ENCODE measurements at places on chromosomes 2 and 18.
A peak's percentile ranks its signal among the peaks of the same experiment; 100 is the strongest.

DNA sequence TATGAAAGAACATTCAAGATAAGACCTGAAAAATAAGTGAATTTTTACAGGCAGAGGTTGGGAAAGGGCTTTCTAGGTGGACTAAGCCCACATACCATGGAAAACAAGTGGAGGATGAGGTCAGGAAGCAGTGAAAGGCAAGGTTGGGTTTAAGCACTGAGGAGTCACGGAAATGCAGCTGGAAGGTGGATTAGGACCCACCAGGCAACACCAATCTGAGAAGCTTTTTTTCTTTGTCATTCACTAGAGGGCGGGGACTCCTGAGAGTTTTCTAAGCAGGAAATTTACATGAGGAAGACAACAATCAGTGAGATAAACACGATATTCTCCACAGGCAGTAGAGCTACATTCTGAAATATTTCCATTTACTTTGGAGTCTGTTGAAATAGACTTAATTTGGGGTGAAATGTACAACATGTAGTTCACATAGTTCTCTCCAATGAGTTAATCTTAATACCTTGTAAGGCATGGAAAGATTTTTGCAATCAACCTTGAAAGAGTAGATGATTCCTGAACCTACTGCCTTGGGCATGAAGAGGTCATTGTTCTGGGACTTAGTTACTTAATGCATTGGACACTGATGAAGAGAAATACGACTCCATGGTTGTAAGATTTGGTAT, 40.7 kb downstream of the VIT start:
- no peak for DNase-seq

- no peak for DNase-seq
Observed at GRCh38 chr2:59250307-59250677, 1009.2 kb upstream of the FANCL start.

- no peak for DNase-seq
Observed at GRCh38 chr2:149924028-149924427, 336.5 kb upstream of the MMADHC start.

DNA sequence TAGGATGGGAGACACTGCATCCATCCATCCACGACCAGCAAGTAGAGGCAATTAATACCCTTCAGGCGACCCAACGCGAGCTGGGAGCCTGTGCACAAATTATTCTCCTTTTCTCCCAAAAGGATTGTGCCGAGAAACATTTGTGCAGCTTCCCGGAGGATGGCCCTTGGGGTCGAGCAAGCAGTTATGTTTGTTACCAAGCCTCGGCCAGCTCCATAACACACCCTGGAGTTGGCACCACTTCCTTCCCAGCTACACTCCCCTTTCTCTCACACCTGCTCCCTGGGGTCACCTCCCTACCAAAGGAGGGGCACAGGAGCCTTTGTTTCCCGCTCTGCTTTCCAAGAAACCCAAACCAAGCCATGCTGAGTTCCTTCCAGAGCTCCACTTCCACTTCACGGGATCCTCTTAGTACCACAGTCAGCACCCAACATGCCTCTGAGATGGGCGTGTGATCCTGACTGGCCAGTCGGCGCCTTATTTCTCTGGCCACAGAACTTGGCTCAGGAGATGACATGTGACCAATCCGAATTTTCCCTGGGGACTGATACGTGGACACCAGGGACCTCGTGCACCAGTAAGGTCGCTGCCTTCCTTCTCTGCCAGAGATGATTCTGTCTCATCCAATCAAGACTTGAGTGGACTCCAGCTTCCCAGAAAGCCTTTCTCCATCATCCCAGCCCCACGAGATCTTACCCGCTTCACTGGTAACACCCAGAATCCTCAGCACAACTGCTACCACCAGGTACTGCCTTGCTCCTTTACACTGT, 28.5 kb downstream of the GPR55 start:
- DNase-seq, result no peak

- DNase-seq, result peak; percentile 29
Observed at GRCh38 chr18:7987284-7987976, 420.3 kb downstream of the PTPRM start.

- DNase-seq, result no peak
Observed at GRCh38 chr2:11592671-11593574, 59.1 kb downstream of the GREB1 start.

DNA sequence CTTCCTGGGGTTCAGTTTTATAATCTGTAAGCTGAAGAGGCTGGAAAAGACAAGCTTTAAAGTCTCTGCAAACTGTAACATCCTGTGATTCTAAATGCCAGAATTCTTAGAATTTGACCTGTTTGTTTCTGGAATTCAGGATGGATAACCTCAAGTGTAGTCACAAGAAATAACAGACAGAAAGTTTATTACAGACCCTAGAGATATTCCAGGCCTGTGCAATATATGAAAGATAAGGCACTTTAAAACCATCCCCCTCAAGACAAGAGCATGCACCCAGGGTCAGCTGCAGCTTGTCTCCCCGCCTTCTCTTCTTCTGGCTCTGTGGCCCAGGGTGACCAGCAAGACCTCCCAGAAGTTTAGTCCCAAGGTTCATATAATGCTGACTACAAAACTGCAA, 298.7 kb upstream of the ACVR2A start:
- DNase-seq, result no peak

GRCh38 chr2:120779781-120780283, 44.2 kb downstream of the GLI2 start:
- peak; percentile 66 for DNase-seq

GRCh38 chr2:189013671-189014448, 39.7 kb downstream of the COL3A1 start:
- no peak for DNase-seq

DNA sequence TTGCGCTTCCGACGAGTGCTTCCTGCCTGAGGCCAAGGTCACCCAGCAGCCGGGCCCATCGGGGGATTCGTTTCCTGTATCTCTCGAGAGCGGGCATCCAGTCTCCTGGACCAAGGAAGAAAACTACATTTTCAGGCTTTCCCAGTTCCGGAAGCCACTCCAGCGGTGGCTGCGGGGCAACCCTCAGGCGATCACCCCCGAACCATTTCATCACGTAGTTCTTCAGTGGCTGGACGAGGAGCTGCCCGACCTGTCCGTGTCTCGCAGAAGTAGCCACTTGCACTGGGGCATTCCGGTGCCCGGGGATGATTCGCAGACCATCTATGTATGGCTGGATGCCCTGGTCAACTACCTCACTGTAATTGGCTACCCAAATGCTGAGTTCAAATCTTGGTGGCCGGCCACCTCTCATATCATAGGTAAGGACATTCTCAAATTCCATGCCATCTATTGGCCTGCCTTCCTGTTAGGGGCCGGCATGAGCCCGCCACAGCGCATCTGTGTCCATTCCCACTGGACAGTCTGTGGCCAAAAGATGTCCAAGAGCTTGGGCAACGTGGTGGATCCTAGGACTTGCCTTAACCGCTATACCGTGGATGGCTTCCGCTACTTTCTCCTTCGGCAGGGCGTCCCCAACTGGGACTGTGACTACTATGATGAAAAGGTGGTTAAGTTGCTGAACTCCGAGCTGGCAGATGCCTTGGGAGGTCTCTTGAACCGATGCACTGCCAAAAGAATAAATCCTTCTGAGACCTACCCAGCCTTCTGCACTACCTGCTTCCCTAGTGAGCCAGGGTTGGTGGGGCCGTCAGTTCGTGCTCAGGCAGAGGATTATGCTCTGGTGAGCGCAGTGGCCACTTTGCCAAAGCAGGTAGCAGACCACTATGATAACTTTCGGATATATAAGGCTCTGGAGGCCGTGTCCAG, 1.0 kb downstream of the MARS2 start:
- DNase-seq, result no peak

DNA sequence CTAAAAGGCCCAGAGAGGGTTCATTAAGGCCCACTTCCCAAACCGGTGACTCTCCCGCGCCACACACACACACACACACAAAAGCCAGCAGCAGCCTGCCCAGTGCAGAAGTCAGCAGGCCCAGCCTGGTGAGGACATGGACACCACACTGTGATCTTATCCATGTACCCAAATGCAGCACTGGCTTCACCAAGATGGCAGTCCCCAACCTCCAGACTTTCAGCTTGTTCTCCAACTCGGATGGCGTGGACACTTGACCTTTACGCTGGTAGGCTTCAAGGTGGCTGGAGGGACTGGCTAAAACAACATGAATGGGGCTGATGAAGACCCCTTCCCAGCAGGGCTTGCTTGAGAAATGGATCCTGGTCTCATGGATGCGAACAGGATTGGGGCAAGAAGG, 50.4 kb downstream of the TNS1 start:
- no peak for DNase-seq

DNA sequence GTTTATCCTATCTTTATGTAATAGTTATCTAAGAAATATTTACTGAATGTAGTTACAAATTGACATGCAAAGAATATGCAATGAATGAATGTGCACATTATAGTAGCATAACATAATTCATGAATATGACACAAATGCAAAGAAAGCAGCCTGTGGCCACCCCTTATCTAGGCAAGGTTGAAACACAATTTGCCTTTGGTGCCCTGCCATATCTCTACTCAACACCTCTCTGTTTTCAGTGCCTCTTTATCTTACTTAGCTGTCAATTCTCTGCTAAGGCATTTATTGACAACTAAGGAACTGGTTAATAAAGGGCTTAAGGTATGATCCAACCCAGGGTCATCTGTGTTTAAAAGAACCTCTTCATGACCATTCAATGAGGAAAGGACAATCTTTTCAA, 18.9 kb downstream of the REV1 start:
- no peak for DNase-seq

DNA sequence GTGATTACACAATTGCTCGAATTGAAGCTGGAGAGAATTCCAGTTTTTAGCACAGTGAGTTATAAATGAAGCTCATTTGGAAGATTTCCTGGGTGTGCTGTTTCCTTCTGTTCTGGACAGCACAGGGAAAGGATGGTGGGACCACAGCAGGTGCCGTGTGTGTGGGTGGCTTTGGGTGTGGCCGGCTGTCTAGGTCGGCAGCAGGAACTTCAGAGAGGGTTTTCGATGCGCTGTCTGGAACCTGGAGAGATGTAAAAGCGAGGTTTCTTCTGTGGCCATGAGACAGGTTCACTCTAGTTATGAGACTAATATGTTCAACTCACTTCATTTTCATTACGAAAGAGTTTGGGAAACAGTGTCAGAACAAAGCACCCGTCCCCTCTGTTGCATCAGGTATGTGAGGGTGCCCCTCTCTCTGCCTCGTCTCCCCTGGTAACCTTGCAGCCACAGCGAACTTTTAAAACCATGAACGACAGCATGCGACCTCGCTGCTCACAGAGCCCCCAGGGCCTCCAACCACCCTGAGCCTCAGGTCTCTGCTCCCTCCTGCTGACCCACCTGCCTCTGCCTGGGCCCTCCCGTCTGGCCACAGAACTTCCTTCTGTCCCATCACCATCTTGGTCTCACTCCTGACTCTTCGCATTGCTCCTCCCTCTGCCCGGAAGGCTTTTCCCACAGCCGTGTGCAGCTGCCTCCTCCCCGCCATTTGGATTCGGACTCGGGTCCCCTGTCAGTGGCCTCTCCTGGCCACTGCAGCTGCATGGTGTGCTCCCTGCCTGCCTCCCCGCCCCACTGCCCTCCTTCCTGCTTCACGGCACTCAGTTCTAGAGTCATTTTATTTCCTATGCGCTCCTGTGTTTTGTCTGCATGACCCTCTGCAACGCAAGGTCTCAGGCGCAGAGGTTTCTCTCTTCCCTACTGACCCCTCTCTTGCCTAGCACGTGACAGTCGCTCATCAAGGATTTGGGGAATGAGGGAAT, 151.2 kb downstream of the NDUFA10 start:
- no peak for DNase-seq

DNA sequence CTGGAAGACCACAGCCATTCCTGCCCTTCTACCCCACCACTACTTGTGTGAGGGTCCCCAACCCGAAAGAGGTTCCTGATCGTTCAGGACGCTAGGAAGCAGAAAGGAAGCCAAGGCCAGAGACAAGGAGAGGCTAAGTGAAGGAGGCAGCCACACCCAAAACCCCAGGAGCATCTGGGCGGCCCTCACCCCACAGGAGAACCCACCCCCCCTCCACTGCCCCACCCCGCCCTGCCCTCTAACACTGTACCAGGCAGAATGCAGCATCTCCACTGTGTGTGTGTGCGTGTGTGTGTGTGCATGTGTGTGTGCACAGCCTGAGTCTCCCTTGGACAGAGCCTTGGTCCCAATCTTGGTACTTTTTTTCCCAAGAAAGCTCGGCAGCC, 207.5 kb upstream of the HAAO start:
- DNase-seq, result no peak

GRCh38 chr2:236745420-236746210, 176.0 kb downstream of the ACKR3 start:
- DNase-seq, result no peak

- peak; percentile 63 for DNase-seq
Observed at GRCh38 chr2:174663550-174663949, 65.9 kb upstream of the WIPF1 start.

- no peak for DNase-seq
Observed at GRCh38 chr2:68237404-68237803, 14.9 kb downstream of the PPP3R1 start.

GRCh38 chr2:215969131-215969841, 44.1 kb downstream of the MREG start:
- no peak for DNase-seq

GRCh38 chr2:84963692-84964405, 7.1 kb upstream of the KCMF1 start:
- no peak for DNase-seq

GRCh38 chr2:168604252-168604651, 148.2 kb downstream of the CERS6 start:
- no peak for DNase-seq

- no peak for DNase-seq
Observed at GRCh38 chr2:34901739-34902138, 1302.6 kb upstream of the FAM98A start.

DNA sequence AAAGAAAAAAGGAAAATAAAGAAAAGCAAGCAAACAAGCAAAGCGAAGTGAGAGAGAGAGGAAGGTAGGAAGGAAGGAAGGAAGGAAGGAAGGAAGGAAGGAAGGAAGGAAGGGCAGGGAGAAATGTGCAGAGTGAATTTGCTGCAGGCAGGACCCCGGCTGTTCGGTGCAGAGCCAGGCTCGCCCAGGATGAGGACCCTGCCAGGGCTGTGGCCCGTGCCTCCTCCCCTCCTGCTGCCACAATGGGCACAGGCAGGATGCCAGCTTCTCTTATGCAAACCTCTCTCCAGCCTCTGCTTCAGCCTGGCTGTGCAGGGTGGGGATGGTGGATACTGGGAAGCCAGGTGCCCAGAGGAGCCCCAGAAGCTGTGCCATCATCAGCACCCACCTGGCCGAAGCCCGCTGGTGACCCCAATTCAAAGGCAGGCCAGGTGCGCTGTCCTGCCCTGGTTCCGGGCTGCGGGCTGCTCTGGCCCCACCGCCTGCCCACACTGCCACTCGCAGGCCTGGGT, 3.2 kb downstream of the GPR17 start:
- no peak for DNase-seq

GRCh38 chr2:236472720-236473495, 96.7 kb upstream of the ACKR3 start:
- no peak for DNase-seq

GRCh38 chr2:230868161-230868946, 3.6 kb downstream of the ITM2C start:
- DNase-seq, result no peak

- DNase-seq, result peak; percentile 95
Observed at GRCh38 chr2:201116115-201116958, at the start of gene CFLAR. Gene CFLAR, plus strand, starts transcription at chr2:201116164. Its CDS starts 13,702 bp downstream, at chr2:201129866.

DNA sequence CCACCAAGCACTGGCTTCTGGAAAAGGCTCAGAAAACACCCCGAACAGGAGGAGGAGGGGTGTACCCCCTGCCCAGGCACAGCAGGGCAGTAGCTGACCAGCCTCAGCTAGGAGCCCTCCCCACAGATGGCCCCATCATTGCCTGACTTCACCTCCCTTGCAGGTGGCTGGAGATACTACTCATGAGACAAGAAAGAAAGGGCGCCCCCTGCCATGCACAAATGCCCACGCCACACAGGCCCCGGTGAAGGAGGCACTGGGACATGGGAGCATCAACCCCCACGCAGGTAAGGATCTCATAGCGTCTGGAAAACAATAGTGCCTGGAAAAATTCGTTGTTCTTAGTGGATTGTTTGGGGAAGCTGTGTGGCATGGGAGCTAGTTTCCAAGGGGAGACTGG, 240.6 kb downstream of the TFCP2L1 start:
- DNase-seq, result no peak
